ENCODE measurements at places on chromosomes 3 and 15.

- DNase-seq = peak; percentile 63
Observed at GRCh38 chr3:44058022-44058867, 183.4 kb upstream of the TOPAZ1 start.

- DNase-seq = no peak
Observed at GRCh38 chr3:79249701-79250100, 518.1 kb downstream of the ROBO1 start.

- DNase-seq = no peak
Observed at GRCh38 chr3:73140772-73141442, 79.4 kb downstream of the EBLN2 start.

DNA sequence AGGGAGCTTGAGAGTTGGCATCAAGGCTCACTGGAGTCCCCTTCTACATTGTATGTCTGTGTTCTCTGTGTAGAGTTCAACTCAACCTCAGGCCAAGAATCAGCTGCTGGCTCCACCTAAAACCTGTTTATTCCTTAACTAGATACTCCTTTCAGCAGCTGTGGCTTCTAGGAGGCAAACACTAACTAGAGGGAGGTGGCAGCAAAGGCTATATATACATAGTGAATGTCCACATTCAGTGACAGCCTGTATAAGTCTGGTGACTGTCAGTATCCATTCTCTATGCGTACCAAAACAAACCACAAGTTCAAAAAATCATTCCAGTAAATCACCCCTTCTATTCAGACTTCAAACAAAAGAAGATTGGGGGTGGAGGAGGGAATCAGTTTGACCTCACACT lies 184.3 kb downstream of the CDIN1 start:
- no peak for DNase-seq

DNA sequence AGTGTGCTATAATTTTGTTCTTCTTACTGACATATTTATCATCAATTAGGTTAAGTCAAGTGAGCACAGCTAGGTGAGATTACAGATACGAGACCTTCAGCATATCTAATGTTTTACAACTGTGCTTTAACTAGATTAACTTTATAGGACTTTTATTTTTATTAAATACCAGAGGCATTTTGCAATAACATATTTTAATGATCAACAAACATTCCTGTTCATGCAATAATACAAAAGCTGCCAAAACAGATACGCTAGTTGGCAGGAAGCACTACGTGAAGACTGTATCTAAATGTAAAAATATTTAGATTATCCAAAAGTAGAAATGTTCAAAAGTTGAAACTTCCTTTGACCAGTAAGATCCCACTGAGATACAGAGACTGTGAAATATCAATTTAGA lies 139.1 kb downstream of the CBLB start:
- DNase-seq = no peak

- DNase-seq = peak; percentile 88
Observed at GRCh38 chr3:128794067-128794768, 68.2 kb downstream of the RAB7A start.

DNA sequence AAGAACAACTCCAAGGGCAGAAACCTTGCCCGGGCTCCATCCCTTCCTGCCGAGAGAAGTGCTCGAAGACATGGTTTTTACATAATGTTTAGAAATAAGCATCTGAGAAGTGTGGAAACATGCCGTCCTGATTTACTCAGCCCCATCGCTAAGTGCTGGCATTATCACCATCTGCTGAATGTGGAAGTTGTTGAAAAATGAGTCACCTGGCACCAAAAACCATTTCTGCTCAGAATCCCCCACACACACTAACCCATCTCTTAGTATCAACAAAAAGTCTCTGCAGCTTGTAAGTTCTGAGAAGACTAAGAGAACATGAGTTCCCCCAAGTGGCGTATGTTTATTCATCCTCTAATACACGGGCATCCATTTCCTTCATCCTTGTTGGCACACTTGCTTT lies 51.0 kb upstream of the ARL8B start:
- DNase-seq = peak; percentile 44

DNA sequence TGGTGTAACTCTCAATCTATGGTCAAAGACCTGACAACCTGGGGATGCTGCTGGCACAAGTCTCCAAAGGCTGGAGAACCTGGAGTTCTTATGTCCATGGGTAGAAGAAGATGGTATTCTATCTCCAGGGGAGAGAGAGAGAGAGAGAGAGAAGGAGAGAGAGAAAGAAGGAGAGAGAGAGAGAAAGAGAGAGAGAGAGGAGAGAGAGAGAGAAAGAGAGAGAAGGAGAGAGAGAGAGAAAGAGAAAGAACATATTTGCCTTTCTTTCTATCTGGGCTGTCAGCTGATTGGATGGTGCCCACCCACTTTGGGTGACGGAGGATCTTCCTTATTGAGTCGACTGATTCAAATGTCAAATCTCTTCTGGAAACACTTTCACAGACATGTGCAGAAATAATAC lies 84.6 kb downstream of the PPM1L start:
- no peak for DNase-seq

- DNase-seq = no peak
Observed at GRCh38 chr3:81823882-81824395, 62.5 kb upstream of the GBE1 start.

DNA sequence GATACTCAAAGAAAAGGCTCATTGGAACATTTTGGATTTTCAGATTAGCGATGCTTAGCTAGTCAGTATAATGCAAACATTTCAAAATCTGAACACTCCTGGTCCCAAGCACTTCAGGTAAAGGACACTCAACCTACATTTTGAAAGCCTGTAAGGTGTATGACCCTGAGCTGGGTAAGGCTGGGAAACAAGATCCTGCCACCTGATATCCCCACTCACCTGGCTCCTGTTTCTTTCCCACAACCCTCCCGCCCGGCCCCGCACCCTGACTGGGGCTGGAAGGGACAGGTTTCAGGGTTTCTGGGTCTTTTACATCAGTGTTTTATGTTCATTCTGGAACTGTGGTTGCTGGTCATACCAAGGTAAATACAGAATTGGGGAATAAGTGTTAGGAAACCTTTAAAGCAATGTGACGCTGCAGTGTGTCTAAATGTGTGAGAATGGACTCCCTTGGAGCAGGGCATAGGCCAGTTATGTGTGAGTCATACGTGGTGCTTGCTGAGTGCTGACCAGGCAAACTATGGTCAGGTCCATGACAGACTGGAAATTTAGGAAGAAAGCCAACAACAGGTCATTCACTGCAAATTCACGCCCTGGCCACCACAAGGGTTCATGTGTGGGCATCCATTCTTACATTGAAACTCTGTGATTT lies 22.9 kb downstream of the CTXND1 start:
- peak; percentile 31 for DNase-seq

DNA sequence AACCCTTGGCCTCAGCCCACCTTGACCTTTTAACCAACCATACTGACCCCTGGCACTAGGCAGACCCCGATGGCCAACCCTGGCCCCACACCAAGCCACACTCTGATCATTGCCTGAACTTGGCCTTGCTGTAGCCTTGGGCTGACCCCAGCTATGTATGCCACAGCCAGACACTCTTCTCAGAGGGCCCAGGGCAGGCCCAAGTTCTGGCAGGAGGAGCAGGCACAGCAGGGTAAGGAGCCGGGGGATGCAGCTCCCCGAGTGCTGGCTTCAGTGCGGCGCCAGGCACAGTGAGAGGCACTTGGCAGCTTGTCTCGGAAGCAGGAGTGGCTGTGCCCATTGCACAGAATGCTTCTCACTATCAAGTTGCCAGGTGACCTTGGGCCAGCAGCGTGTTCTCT lies 22.3 kb downstream of the PRR20G start:
- DNase-seq = no peak

DNA sequence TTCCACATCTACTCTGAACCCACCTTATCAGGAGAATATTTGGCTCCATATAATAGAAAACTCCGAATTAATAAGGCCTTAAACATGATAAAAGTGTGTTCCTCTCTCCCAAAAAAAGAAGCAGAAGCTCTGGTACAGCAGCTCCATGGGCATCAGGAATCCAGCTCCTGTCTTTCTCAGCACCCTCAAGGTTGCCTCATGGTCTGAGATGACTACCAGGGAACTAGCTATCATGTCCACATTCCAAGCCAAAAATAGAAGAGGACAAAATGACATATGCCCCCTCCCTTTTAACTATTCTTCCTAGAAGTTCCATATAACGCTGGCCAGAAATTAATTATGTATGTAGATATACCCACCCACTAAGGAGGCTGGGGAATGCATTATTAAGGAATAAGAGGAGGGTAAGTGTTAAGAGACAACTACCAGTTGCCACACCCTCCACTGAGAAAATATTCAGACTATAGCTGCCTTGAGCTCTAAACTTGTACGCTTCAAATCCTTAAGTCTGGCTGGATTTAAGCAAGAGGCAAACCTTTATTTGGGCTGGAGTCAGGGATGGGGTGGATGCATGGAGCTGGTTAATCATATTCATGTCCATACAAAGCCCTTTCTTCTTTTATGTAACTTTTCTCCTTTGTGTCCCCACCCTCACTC lies 35.8 kb upstream of the CTDSPL start:
- no peak for DNase-seq

DNA sequence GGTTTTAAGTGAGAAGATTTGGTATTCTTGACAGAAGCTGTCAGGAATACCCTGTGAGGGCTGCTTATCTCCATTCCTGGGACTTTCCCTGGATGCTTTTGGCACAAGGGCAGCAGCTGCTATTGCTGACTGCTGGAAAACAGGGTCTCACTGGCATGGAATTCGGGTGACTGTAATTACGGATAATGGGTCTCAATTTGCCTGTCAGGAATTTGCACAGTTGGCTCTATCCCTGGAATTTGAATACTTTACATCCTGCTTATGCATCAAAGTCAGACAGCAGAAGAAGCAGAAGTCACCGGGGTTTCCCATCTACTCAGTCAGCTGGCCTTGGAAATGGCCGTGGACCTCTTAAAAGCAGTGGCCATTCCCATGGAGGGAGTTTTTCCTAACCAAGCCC lies 25.9 kb upstream of the AKAP13 start:
- peak; percentile 83 for DNase-seq

DNA sequence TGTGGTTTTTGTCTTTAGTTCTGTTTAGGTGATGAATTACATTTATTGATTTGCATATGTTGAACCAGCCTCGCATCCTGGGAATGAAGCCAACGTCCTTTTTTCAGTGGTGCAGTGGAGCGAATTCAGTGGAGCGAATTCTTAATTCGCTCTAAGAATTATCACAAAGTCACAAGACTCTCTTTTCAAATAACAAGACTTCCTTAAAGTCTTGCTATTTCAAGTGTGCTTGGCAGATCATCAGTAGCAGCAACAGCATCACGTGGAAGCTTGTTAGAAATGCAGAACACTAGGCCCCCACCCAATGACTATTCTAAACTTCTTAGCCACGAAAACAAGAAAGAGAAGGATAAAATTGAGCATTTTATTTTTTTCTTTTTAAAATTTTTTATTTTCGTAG lies 58.1 kb upstream of the CD200R1L start:
- DNase-seq = no peak

DNA sequence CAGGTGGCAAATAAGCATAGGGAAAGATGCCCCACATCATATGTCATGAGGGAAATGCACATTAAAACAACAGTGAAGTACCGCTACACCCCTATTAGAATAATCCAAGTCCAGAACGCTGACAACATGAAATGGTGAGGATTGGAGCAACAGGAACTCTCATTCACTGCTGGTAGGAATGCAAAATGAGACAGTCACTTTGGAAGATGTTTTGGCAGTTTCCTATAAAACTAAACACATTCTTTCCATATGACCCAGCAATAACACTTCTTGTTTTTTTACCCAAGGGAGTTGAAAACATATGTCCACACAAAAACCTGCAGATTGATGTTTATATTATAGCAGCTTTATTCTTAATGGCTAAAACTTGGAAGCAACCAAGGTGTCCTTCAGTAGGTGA lies 116.4 kb upstream of the TOPAZ1 start:
- DNase-seq = peak; percentile 49

GRCh38 chr3:178982137-178982536 lies 89.5 kb downstream of the ZMAT3 start:
- no peak for DNase-seq

GRCh38 chr3:161069511-161070251 lies 35.5 kb downstream of the B3GALNT1 start:
- DNase-seq = peak; percentile 58

DNA sequence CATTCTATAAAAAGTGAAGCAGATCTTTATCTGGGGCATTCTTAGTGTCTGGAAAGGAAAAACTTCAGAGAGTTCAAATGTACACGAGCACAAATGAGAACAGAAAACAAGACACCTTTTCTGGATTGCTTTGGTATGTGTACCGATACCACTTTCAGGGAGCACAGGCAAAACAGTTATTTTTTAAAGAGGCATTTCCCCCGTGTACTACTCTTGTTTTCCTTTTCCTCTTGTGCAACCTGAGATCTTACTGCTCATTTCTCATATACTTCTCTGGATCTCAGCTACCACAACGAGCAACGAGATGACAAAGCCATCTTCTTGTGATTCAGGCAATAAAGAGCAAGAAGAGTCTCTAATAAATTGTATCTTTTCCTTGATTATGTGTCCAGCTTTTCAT lies 463.6 kb downstream of the SHQ1 start:
- DNase-seq = no peak

DNA sequence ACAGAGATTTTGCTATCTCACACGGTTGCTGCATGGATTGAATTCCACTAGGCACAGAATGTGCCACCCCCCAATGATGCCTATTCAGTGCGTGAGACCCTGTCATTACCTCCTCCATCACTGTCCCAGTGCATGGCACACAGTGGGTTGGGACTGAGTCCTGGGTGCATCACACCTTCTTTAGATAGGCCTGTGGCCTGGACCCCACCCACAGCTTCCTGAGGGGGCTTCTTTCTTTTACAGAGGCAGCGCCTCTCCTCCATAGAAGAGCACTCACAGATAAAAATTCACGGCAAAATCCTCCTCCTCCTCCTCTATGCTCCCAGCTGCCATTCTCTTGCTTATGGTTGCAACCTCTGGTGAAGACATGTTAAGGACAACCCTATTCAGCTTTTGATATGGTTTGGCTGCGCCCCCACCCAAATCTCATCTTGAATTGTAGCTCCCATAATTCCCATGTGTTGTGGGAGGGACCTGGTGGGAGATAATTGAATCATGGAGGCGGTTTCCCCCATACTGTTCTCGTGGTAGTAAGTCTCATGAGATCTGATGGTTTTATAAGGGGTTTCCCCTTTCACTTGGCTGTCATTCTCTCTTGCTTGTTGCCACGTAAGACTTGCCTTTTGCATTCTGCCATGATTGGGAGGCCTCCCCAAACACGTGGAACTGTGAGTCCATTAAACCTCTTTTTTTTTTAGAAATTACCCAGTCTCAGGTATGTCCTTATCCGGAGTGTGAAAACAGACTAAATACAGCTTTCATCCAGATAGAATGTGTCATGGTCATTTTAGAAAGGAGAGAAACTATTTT lies 147.6 kb downstream of the KLF13 start:
- no peak for DNase-seq

DNA sequence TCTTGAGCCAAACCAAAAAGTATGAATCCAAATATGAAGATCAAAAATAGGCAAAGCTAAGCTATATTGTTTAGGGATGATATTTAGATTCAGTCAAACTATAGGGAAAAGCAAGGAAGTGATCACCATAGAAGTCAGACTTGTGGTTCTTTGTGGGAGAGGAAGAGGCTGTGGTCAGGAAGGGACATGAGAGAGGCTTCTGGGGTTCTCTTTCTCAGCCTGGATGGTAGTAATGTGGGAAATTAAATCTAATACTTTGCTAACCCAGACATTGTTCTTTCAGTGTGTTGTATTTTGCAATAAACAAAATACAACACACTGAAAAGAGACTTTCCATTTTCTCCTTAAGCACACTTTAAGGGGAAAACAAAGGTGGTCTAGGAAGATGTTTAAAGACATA lies 3.1 kb downstream of the CX3CR1 start:
- DNase-seq = no peak

GRCh38 chr15:78734451-78735064 lies 76.7 kb downstream of the ADAMTS7 start:
- DNase-seq = no peak
